ENCODE measurements at places on chromosomes 11 and 22.

- DNase-seq: no peak
Observed at GRCh38 chr11:111513240-111513605, 1.0 kb upstream of the BTG4 start.

GRCh38 chr11:15629690-15630321, 515.1 kb downstream of the INSC start:
- peak; percentile 11 for DNase-seq

DNA sequence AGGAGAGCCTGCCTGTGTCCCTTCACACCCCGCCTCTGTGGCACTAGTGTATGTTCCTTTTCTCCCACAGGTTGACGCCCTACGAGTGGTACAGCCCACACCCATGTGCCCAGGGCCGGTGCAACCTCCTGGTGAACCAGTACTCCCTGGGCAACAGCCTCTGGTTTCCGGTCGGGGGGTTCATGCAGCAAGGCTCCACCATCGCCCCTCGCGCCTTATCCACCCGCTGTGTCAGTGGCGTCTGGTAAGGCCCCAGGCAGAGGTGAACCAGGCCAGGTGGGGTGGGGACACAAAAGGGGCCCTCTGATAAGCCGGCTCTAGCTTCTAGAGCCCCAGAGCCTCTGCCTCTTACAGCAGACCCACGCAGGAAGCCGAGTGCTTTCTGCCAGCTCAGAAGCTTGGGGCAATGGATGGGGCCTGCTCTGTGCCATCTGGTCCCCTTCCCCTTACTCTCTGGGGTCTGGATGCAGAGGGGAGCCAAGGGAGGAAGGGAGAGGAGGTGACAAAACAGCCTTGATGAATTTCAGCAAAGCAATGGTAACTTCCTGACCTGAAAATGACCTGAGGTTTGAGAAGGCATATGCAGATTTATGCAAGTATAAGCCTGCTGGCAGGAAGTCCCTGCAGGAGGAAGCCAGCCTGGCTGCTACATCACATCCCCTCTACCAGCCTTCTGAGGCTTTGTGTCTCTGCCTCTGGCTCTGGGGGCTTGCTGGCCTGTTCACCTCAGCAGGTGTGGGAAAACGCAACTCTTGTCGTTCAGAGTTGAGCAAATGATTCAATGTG, 67.0 kb upstream of the TBCEL start:
- DNase-seq: peak; percentile 57

GRCh38 chr22:44906999-44907644, 102.7 kb downstream of the PHF21B start:
- DNase-seq: no peak

DNA sequence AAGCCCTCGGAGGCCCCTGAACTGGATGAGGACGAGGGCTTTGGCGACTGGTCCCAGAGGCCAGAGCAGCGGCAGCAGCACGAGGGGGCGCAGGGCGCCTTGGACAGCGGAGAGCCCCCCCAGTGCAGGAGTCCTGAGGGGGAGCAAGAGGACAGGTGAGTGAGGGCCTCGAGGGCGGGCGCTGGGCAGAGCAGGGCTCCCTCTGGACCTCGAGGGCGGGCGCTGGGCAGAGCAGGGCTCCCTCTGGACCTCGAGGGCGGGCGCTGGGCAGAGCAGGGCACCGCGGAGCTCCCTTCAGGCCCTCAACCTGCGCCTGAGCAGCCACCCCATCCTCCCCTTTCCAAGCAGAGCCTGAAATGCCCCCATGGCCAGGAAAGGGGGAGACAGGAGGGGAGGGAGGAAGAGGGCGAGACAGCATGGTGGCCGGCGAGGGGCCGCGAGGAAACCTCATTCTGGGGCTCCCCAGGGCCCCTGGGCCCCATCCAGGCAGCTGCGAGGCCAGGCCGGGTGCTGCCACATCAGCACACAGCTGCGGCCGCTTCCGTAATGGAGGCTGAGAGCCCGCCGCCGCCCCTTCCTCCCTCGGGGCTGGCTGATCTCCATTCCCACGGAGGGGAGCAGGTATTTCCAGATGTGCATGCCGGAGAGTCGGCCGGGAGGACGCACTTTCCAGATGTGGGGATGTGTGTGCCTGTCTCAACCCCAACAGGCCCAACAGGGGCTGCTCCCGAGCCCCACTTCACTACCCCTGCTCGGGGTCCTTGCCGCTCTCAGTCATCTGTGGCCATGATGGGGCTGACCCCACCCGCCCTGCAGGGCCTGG, 10.0 kb downstream of the PRR33 start:
- DNase-seq: peak; percentile 73

DNA sequence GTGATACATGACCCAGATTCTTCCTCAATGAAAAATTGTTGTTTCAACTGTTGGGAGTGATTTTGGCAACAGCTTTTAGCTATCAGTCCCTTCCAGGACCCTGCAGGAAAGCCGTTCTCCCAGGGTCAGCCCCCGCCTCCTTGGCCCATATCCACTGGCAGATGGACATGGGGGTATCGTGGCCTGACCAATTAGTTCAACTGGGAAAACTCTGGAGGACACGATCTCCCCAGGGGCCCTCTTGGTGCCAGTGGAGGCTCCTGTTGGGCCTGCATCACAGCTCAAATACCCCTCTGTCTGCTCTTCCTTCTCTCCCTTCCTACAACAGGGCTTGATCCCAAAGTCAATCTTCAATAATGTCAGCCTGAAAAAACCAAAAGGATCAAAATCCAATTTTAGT, 272.5 kb upstream of the B3GAT1 start:
- no peak for DNase-seq

DNA sequence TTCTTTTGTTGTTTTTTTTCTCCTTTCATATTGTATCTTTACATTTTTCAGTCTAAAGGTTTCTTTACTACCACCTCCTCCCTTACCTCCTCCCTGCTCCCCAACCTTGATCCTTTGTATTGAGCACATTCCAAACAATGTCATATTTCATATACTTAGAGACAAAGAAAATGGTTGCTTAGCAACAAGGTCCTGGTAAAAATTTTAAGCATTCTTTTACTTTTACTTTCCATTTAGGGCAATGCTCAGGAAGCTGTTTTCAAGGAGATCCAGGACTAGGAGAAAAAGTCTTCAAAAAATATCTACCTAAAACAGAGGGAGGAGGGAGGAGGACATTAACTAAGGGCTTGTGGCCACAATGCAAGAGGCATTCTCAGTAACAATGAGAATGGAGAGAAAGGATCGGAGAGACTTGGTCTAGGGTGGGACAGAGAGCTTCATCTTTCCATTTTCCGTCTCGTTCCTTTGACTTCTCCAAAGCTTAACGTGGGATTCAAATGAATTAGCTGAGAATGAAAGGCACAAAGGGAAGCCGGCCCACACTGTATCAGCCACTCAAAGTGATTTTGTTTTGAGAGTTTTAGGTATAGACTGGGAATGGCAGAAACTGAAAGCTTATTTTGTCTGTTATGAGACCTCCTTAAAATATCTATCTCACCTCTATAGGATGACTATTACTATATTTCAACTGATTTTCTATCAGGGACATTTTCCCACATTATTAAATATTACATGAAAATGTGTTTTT, 455.7 kb downstream of the RAB38 start:
- no peak for DNase-seq

DNA sequence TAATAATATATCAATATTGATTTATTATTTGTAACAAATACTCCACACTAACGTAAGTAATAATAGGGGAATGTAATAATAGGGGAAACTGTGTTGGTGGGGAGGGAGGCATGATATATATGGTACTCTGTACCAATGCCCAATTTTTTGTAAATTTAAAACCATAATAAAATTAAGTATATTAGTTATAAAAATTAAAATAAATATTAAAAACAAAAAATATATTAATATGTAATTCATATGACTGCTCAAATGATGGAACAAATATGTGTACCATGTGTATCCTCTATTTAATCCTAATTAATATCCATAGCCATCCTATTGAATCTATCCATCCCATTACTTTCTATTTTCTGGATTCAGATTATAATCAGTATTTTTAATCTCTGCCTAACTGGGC, 578.0 kb downstream of the KCNA4 start:
- DNase-seq: no peak

DNA sequence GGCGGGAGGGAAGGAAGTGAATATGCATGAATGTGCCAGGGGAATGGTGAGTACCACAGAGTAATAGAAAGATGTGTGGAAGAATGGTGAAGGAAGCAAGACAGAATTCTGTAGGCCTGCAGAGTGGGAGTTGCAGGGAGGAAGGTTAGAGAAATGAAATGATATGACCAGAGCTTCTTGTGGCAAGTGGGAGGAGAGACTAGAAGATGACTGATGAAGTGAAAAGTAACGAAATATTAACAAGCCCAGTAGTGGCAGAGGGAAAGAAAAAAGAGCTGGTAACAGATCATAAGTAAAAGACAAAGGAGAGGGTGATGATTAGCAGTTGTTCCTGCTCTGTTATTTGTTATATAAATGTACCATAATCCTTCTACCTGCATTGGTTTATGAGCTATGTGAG, 1.0 kb upstream of the ALKBH8 start:
- DNase-seq: no peak

- no peak for DNase-seq
Observed at GRCh38 chr22:21449531-21450319, 17.5 kb upstream of the TMEM191C start.

GRCh38 chr11:76095891-76096290, 110.4 kb downstream of the WNT11 start:
- DNase-seq: no peak

DNA sequence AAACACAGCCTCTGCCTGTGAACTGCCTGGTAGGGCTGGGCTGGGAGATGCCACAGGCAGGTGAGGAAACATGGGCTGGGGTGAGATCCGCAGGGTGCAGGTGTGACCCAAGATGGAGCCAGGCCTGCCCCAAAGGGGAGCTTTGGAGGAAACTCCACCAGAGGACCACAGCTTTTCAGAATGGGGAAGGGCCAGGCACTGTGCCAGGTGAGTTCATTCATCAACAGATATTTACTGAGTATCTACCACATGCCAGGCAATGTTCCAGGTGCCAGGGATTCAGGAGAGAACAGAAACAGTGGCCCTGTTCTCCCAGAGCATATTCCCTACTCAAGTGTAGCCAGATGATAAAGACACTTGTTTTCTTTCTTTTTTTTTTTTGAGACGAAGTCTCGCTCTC, 11.2 kb downstream of the RTN4RL2 start:
- DNase-seq: no peak

DNA sequence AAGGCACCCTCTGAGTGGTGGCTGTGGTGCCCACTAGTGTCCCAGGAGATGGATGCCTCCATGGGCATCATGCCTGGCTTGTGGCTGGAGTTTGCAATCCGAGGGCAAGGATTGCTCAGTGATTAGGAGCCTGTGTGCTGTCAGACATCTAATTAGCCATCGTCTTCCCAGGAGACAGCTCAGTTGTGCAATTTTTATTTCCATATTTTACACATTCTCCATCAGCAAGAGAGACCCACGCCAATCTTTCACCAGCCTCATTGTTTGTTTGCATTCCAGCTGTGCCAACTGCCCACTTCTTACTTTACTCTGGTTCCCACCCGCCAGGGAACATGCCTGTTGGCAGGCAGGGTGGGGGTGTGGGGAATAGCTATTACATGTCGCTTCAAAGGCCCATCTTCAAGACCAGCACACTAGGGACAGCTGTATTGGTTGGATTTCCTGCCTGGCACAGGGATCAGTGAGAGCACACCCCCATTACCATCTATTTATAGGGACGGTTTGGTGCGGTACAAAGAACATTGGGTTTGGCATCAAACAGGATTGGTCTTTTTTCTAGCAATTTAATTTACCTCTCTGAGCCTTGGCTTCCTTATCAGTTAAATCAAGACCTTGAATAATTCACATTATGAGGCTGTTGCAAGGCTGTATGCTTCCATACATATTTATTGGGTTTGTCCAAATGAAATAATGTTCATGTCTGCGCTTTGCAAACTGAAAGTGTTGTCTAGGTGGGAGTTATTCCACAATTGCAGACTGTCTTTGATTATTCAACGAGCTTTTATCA, 80.7 kb upstream of the NAV2 start:
- DNase-seq: no peak

DNA sequence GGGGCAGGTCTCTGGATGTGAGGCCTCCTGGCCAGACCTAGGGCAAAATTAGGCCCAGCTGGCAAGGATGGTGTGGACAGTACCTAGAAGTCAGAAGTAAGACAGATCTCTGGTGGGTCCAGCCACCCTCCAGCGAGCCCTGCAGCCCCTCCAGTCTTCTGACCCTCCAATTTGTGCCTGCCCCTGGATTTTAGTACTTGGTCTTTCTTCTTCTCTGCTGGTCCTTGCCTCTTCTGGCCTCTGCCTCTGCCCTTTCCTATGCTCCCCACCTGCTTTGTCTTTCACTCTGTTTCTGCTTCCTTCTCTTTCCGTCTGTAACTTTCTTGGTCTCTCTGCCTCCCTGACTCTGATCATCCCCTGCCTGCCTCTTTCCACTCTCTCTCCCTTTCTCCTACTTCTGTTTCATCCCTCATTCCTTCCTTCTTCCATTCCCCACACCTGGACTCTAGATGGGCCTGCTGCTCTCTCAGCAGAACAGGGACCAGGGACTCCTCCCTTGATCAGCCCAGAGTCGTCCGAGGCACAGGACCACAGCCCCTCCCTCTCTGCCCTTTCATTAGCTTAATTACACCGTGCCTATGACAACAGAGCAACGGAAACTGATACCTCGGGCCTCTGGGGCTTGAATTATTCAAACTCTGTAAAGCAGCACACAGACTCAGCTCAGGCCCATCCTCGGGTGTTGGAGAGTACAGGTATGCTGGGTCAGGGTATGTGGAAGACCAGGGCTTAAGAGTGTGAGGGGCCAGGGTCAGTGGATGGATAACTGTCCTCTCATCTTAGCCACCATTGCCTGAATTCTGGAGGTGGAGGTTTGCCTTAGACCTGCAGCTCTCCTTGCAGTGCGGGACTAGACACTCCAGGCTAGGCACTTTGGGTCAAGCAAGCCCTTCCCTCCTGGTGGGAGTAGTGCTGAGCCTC, at the start of gene CHRNA10:
Gene CHRNA10 (minus strand): TSS at position 51 of the 921 bp plus-strand sequence. CDS start 72 bp downstream, outside the sequence.
- DNase-seq: no peak

DNA sequence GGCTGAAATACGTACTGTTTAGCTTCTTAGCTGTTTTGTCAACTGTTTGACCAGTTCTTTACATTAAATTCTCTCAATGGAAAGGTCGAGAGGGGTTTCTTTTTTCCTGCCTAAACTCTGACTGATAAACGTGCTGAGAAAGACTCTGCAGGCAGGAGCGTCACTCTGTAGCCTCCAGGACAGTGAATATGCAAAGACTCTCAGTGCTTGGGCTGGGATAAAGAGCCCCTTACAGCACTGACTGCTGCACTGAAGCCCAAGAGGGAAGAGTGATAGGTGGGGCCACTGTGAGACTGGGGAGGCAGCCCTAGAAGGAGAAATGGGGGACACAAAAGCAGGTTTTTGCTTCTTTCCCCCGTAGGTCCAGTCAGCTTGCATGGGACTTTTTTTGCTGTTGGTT, 213.5 kb downstream of the TENM4 start:
- DNase-seq: no peak

- DNase-seq: no peak
Observed at GRCh38 chr11:130407978-130408377, 20.4 kb downstream of the ADAMTS8 start.

GRCh38 chr11:60631944-60632343, 67.5 kb upstream of the MS4A8 start:
- no peak for DNase-seq

GRCh38 chr22:35450824-35451569, 51.1 kb downstream of the MCM5 start:
- DNase-seq: no peak

DNA sequence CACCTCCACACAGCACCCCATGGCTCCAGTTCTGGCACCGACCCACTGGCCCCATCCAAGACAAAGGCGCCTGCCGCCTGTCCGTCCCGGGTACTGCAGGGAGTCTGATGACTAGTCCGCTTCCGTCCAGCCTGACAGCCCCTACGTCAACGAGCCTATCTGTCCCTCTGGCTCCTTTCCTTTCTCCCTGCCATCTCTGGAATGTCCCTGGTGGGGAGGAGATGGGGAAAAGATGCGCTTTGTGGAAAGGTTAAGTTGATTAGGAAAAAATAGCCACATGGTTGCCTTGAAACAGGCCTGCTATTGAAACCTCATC, 10.4 kb downstream of the PDGFB start:
- no peak for DNase-seq

Measured in OCI-LY7 (cell line).